Stimulated activated CD4-positive, alpha-beta T cell treated with anti-CD3 and anti-CD28 coated beads, Interleukin-4, amount 100 ng/mL, for 48 hours (primary cell): ENCODE measurements at places on chromosomes 1 and 21.

- DNase-seq, result no peak
These were observed 151.1 kb upstream of the CAMK1G start for GRCh38 chr1:209432443-209432825.

- DNase-seq, result no peak
These were observed 510.0 kb downstream of the USP25 start for GRCh38 chr21:16239659-16240265.

DNA sequence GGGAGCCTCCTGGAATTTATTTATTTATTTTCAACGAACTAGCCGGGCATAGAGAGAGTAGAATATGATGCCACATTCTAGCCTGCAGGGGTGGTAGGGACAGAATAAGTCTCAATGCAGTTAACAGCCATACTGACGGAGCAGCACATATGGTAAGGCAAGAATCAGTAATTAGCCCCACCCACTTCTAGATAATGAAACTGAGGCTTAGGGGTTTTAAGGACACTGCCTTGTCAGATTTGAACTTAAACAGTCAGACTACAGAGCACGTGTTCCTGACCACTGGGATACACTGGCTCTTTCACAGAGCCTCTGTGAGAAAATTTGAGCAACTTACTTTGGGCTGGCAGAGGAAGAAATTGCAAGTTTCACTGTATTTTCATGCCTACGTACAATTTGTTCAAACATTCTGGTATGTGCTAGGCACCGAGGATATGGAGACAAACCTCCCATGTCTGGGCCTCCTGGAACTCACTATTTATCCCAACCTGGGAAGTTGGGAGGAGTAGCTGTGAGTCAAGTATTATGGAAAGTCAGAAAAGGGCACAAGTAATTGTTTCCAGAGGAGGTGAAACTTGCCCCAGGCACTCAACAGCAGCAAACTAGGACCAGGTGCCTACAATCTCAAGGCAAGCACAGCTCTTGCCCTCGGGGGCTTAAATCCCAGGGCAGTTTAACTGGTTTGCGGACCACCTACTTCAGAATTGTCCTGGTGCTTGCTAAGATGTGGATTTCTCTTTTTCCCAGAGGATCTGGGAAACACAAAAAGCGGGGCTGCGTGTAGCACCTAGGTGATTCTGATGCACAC, 1.6 kb upstream of the CLIC4 start:
- no peak for DNase-seq

- DNase-seq, result no peak
These were observed 4.0 kb downstream of the CLCA1 start for GRCh38 chr1:86472767-86473166.

DNA sequence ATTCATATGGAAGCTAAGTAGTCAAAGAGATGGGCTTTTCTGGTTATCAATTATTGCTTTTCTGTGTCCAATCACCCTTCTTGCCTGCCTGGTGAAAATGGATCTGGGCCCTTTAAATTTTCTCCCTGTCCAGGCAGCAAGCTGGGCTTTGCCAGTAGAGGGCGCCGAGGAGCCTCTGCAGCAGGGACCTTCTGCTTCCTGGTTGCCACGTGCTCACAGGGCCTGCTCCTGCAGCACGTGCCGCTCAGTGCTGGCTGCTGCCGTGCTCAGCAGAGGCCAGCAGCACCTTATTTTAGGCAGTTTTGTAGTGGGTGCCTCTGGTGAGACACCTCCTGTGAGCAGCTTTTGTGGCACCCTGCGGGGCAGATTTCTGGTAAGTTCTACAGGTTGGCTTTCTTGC, 4.0 kb downstream of the ACTL8 start:
- peak; percentile 12 for DNase-seq

GRCh38 chr21:37843191-37843590, 73.1 kb downstream of the KCNJ6 start:
- DNase-seq, result no peak

- no peak for DNase-seq
These were observed 454.8 kb downstream of the KIF26B start for GRCh38 chr1:245609354-245610150.

- no peak for DNase-seq
These were observed 4.2 kb upstream of the C8A start for GRCh38 chr1:56850411-56850810.

DNA sequence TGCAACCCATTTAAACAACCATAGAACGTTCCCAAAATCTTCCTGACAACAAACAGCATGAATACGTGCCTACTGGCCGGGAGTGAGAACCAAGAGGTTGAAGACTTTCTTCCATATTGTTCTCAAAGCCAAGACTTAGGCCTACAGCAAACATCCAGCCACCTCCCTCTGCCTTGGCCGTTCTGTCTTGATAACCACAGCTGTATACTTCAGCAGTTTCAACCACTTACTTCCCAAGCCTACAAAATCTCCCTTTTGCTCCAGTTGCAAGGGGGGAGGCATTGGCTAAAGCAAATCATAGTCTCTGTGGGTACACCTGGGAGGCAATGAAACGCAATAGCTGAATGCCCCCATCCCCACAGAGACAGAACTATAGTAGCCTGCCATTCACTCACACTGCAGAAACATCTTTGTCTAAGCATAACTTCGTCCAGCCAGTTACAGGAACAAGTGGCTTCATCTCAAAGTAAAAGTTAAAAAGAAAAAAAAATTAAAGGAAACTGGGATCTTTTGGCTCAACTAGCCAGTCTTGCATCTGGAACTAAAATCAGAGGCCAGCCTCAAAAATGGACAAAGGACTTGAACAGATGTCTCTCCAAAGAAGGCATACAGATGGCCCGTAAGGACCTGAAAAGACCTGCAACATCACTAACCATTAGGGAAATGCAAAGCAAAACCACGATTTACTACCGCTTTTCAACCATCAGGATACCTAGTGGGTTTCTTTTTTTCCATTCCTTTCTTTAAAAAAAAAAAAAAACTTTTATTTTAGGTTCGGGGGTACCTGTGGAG, 186.0 kb downstream of the PSMG1 start:
- no peak for DNase-seq

- no peak for DNase-seq
These were observed 18.3 kb downstream of the ATP2B4 start for GRCh38 chr1:203644661-203645510.

GRCh38 chr1:150144606-150145005, 5.1 kb upstream of the PLEKHO1 start:
- DNase-seq, result no peak

- no peak for DNase-seq
These were observed 758.5 kb upstream of the NEGR1 start for GRCh38 chr1:73040811-73041210.

- no peak for DNase-seq
These were observed 37.9 kb downstream of the FABP3 start for GRCh38 chr1:31335007-31335406.

DNA sequence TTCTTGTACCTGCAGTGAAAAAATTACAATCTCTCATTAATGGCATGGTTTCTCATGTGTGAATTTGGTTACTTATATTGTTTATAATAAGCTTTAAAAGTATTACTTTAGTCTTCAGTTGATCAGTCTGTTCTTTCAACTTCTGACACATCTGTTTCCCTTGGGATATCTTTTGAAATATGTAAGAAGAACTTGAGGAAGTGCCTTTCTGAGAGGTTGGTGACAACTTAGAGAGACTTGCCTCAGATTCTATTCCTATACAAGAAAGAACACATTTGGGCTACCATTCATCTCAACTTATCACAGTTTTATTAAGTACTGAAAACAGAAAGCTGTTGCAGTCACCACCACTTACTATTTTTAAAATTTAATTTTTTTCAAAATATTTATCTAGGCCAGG, 8.1 kb downstream of the AKNAD1 start:
- DNase-seq, result no peak

- DNase-seq, result peak; percentile 77
These were observed 45.9 kb downstream of the KIAA0040 start for GRCh38 chr1:175146529-175147213.

GRCh38 chr21:43187715-43188114, 18.9 kb downstream of the CRYAA start:
- no peak for DNase-seq

GRCh38 chr1:16151196-16151994, 4.5 kb downstream of the EPHA2 start:
- DNase-seq, result no peak

DNA sequence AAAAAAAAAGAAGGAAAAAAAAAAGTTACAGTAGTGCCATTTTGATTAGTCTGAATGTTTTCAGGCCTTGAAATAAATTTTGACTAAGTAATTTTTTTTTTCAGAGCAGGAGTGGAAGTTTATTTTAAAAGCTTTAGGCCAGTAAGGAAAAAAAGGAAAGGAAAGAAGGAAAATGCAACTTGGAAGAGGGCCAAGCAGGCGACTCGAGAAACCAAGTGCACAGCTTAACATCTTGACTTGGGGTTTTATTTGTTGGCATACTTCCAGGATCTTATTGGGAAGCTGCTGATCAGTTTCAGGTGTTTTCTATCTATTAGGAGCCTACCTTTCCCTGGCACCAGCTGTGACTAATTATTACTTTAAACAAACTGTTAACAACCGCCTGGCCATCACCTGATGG, 41.7 kb downstream of the ATF3 start:
- no peak for DNase-seq

DNA sequence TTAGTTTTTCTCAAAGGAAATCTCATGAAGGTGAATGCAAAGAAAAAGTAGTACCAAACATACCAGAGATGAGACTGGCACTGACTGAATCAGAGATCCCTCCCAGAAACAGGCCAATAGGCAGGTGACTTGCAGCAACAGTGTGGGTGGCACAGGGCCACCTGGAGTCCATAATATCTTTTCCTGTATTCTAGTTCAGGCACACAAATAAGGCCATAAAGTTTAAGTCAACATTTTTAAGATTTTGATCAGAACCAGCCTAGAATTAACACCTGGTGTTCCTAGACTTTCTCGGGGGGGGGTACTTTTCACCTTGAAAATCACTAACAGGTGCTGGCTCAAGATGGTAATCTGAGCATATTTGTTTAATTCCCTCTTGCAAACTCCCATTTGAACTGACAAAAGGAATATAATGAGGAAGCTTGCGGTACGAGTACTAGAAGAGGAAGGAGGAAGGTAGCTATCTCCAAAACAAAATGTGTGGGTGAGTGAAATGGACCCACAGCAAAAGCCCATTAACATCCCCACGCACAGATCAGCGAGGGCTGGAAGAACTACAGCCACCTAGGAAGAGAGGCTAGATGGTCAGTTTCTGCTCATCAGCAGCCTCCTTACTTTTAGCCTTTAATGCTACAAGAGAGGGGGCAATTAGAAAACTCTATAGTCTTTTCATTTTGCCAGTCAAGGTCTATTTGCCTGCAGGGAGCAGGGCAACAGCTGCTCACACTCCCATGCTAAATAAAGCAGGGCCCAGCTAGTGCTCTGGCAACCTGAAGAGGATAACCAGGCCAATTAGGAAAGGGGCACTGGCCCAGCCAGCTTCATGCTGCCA, 18.9 kb downstream of the SDE2 start:
- no peak for DNase-seq

GRCh38 chr21:41431788-41432548, 5.9 kb downstream of the MX1 start:
- no peak for DNase-seq

DNA sequence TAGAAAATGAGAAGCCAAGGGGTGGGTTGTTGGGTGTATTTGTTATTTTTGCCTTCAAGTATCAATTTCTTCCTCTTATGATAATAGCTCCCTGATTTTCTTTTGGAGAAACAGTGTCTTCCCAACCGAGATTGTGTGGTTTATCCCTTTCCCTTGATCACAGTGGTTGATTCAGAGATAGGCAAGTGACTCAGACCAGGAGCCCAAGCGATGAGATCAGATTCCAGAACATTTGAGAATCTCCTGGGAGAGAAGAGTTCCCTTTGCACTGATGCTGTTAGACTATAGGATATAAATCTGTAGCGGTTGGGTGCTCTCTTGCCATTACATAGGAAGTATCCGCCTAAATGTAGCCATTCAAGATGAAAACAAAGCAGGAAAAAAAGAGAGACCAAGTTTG, 90.1 kb upstream of the WDR26 start:
- DNase-seq, result no peak

DNA sequence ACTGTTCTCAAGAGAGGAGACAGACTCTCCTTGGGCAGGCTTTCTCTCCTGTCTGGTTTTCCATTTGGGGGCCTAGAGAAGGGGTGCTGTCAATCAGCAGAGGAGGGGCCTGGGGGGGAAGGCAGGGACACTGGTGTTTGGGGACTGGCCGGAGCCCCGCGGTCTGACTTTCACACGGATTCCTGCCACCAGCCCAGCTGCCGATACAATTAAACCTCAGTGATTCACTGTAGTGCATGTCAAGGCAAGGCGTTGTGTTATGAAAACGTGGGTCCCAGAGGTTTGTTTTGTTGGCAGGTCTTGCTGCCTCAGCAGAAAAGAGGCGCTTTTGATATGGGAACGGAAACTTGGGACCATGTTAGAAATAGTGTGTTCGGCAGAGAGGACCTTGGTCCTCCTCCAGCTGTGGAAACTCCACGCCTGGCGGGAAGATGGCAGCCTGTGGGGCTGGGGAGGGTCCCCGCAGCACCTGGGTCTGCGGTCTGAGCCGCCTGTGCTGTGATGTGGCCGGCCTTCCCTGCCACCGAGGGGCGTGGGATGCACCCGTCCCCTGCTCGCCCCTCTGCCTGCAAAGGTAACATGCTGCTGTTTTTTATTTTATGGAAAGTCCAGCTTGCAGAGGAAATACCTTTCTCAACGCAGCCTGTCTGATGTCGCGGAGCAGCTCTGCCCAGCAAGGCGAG, 47.6 kb downstream of the SPSB1 start:
- DNase-seq, result no peak

DNA sequence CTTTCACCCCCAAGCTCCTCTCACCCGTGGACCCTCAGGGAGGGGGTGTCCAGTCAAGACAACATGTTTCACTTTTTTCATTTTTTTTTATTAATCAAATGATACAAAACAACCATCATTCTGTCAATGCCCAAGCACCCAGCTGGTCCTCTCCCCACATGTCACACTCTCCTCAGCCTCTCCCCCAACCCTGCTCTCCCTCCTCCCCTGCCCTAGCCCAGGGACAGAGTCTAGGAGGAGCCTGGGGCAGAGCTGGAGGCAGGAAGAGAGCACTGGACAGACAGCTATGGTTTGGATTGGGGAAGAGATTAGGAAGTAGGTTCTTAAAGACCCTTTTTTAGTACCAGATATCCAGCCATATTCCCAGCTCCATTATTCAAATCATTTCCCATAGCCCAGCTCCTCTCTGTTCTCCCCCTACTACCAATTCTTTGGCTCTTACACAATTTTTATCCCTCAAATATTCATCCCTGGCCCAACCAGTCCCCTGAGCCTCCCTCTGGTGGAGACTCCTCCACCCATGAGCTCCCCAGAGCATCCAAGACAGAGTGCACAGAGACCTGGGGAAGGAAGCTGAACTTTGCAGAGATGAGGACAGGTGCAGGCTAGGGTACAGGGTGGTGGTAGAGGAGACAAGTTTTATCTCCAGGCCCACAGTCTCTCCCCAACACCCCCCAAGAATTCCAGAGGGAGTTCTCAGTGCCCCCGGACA, 1.4 kb upstream of the S100A16 start:
- no peak for DNase-seq

DNA sequence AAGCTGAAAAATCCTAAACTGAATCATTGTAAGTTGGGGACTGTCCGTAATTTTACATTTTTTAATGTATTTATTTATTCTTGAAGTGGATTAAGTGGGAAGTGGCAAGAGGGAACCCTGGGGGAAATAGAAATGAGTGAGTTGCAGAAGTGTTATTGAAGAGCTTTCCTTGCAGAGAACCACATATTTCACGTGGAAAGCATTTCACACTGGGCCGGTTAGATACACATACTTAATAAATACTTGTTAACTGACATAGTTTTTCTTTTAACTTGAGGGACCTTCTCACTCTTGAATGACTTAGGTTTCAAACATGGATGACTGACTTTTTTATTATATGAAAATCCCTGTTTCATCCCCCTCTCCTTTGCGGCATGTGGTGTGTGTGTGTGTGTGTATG, 239.3 kb downstream of the LMO4 start:
- no peak for DNase-seq
